T-helper 1 cell treated with Interleukin-12 subunit alpha and Interleukin-12 subunit beta and Interleukin-4 antibody, amounts not matched to agents 30 ng/mL and 1 ng/mL, for 36 hours (primary cell): ENCODE measurements at places on chromosomes 7 and 10. TPM values are rescaled to one million over a fixed set of nuclear protein-coding genes. Genes with fewer than 3 reads are reported as not detected.

Gene KCP
- 0.10 and 0.20 TPM in 2 replicates for total RNA-seq

Gene HECW1
- not detected in 2 replicates for total RNA-seq

Gene SFXN4
- total RNA-seq, result 28.0 and 35.1 TPM in 2 replicates

Gene CCT6A
- 147 and 154 TPM in 2 replicates for total RNA-seq

Gene SLC26A3
- total RNA-seq, result not detected in 2 replicates

Gene PDE6C
- not detected in 2 replicates for total RNA-seq

Gene BCCIP
- 66.4 and 72.8 TPM in 2 replicates for total RNA-seq

Gene SPAM1
- total RNA-seq, result not detected in 2 replicates
